Lung microvascular endothelial cell (primary cell): ENCODE measurements at places on chromosomes 3 and 15.

DNA sequence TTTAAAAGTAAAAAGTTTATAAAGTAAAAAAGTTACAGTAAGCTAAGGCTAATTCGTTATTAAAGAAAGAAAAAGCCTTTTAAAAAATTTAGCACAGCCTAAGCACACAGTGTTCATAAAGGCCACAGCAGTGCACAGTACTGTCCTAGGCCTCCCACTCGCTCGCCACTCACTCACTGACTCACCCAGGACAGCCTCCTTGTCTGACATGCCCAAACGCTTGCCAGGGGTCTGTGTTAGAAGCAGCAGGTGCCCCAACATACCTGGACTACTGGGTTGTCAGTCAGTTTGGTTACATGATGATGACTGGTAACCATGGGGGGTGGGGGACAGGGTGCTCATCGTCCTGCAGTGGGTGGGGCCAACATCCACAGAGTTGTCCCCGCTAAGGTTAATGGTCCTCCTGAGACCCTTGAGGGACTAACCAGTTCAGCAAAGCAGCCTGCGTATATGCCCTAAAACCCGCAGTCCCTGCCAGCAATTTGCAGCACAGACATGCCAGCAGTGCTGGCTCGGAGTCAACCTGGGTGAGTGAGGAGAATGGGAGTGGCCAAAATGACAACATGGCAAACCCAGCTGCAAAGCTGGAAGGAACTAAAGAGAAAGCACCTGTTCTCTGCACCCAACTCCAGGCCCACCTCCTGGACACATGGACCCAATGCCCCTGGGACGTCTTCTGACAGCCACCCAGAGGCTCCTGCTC lies 49.2 kb downstream of the CYFIP1 start:
- peak; percentile 11 for DNase-seq

- no peak for DNase-seq
Measured at GRCh38 chr3:38190481-38190881, 25.1 kb downstream of the OXSR1 start.

DNA sequence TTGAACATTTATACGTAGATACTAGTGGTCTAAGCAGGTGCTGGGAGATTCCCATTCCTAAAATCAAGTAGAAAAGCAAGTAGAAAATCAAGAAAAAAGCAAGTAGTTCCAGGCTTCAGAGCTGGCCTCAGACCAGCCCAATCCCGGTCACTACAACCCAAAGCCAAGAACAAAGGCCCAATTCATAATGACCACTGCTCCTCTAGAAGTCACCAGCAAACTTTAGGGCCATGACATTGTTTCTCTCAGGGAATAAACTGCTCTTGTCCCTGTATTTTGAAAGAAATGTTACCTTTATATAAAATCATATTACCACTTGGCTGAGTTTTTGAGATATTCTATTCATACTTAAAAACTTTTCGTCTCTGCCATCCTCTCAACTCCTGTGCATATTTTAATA lies 106.3 kb upstream of the IL12A start:
- no peak for DNase-seq

GRCh38 chr15:101242160-101242998 lies 9.5 kb downstream of the CHSY1 start:
- peak; percentile 50 for DNase-seq

GRCh38 chr15:58410353-58410752 lies 21.4 kb upstream of the LIPC start:
- peak; percentile 71 for DNase-seq

- no peak for DNase-seq
Measured at GRCh38 chr15:82551646-82552247, 11.5 kb upstream of the RPS17 start.

- peak; percentile 97 for DNase-seq
Measured at GRCh38 chr15:98853161-98853560, 154.4 kb downstream of the PGPEP1L start.

GRCh38 chr3:55189359-55189801 lies 261.5 kb upstream of the LRTM1 start:
- DNase-seq, result no peak

DNA sequence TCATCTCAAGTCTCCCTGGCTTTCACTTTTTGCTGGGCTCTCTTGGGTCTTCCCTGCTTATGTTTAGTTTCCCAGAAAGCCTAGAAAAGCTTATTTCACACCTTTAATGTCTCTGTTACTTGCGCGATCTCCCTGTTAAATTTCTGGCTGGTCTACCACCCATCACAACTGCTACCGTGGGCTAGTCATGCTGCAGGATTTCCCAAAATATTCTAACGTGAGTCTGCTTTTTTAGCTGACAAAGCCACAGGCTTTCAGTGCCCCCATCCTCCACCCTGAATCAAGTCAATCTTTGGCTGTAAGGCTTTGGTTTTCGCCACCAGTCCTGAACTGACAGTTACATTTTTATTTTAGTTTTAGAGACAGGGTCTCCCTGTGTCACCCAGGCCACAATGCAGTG lies 74.1 kb downstream of the SUMF1 start:
- no peak for DNase-seq

DNA sequence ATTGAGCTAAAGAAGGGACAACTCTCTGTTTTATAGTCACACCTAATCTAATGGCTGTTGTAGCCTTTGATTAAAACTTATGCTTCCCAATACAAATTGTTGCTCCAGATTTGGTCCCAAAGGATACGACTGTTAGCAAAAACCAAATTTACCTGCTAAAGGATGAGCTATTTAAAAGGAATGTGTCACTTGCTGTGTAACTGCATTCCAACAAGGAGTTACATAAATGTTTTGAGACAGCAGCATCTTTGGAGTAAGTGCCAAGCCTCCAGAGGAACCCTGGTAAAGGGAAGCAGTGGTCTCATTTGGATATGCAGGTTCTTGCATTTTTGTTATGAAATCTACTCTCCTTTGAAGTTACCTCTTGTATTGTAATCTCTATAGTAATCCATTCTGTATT lies 233.3 kb downstream of the THSD4 start:
- DNase-seq, result no peak

- peak; percentile 33 for DNase-seq
Measured at GRCh38 chr3:120198305-120198878, 86.6 kb downstream of the GPR156 start.

DNA sequence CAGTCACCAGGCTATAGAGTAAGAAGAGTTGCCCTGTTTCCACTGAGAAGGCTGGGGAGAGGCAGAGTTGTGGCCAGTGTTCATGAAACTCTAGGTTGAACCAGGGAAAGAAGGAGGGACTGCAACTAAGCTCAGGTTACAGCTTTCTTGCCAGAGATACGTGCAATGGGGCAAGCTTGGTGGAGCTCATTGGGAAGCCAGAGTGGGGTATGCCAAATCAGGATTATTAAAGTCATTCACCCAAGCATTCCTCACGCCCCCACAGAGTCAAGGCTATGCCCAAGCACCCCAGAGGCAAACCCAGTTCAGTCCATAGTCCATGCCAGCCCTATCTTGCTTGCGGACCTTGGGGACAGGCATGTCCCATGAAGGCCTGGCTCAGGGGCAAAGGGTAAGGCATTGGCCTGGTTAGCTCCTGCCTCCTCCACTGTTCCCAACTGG lies 17.6 kb downstream of the SLC6A20 start:
- DNase-seq, result no peak

DNA sequence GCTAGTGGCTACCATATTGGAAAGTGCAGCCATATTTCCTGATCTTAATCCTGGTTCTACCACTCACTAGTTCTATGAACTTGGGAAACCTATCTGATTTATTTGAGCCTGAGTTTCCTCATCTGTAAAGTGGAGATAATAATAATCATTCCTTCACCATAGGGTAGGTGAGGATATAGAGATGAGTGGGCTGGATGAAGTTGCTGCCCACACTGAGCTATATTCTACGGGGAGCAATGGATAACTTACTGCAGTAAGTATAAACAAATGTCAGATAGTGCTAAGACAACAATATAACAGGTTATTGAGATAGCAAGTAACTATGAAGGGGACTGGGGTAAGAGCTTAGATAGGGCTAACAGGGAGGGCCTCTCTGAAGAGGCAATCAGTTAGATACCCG lies 251.5 kb upstream of the ADAMTS9 start:
- no peak for DNase-seq

DNA sequence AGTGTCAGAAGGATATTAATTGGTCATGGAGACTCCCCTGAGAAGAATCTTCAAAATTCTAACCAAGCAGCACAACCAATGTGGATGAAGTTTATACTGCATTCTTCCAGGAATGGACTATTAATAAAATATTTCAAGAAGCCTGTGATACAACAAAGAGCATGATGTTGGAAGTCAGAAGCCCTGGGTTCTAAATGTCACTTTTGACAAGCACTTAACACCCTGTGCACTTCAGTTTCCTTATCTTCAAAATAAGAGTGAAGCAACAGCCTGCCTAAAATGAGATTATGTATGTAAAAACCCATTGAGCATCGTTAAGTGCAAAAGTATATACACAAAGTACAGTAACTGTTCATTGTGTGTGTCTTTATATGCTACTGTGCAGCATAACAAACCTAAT lies 369.4 kb downstream of the NTRK3 start:
- DNase-seq, result no peak

GRCh38 chr3:131323792-131324191 lies 57.8 kb upstream of the NUDT16 start:
- no peak for DNase-seq

- no peak for DNase-seq
Measured at GRCh38 chr15:89714775-89715174, 24.2 kb downstream of the WDR93 start.

GRCh38 chr3:13039213-13039896 lies 33.9 kb downstream of the IQSEC1 start:
- DNase-seq, result no peak

GRCh38 chr3:32336113-32336498 lies 55.5 kb upstream of the CMTM7 start:
- no peak for DNase-seq

DNA sequence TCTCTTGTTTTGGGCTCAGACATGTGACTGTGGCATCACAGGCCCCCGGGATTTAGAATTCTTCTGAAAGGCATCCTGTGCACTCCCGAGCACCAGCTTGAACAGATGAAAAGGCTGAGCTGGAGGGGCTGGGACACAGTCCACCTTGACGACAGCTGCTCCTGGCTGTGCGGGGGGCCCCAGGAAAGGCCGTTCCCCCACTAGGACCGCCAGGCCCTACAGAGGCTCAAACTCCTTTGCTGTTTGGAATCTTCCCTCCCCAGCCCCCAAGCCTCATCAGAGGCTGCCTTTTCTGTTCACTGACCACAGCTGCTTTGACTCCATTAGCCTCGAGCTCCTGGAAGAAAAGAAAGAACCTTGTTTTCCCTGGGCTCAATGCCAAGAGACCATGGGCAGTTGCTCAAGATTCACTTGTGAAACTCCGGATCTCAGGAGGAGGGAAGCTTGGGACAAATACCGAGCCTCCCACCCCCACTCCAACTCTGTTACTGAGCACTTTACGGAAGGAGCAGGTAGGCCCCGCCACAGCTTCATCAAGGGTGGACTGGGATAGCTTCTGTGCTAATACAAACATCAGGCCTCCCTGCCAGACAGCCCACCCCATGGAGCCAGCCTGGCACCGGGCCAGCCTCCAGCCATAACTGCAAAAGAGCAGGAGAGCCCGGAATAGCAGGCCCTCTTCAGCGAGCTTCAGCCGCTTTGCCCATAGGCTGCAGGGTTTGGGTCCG lies 15.7 kb downstream of the CIDEC start:
- DNase-seq, result no peak

DNA sequence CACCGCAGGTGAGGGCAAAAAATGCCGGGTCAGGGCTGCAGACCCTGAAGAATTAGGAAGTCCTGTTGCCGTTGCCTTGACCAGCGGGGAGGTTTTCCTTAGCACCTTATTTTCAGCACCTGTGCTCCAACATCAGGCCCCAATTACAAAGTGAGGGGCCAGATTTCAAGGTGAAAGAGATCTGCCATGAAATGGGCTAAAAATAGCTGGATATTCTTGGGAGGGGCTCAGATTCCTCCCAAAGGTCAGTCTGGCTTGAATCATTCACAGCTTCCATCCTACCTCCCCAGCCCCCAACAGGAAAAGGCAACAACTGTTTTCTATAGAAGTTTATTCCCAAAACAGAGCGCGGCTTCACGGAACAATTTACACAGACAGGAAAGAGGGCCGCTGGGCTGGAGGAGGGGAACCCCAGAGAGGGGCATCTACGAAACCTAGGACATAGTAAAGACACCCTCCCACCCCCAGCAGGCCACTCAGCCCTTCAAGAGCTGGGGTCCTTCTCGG lies 941 bp upstream of the SLC26A6 start:
- peak; percentile 34 for DNase-seq

DNA sequence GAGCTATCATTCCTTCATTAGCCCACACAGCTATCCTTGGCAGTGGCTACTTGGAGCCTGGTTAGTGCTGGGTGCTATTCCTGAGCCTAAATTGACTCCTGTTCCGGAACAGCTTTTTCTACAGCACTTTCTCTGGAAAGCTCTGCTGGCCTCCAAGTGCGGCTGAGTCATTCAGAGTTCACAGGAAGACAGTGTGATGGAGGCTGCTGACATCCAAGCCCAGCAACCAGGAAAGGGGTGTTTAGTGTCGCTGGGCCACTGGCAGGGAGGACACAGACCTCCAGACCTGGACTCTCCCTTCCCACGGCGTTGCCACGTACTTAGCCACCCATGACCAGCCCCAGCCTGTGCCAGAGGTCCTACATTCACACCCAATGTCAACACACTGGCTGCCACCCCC lies 28.7 kb downstream of the CACNA2D2 start:
- peak; percentile 37 for DNase-seq

DNA sequence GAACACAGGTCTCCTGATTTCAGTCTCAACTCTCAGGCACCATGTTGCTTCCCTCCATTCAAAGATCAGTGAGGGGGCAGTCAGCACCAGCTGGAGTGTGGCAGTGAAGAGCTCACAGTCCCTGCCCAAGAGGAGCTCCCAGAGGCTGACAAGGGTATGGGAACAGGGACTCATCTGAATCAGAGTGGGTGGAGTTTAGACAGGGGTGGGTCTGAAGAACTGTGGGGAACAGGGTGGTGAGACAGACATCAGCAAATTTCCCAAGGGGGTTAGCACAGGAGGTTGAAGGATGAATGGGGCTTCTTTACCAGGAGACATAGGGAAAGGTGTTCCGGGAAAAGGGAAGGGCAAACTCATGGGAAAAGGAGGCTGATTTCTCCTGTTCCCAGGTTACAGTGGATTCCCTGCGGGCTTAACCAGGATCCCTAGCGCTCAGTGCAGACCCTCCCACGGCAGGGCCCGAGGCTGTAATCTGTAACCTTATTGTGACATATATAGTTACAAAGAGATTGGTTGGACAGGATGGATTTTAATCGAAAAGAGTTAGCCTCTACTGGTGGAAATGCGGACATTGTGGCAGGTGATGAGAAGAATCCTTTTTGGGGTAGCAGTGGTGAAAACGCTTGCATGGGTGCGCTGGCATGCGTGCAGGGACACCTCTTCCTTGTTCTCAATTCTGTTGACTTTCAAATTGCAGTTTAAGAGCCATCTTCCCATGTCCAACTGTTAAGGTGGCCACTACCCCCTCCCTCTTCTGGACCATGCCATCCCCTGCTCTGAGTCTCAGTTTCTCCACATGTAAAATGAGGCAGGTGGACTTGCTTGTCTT lies 160.3 kb downstream of the SMAD6 start:
- DNase-seq, result no peak

DNA sequence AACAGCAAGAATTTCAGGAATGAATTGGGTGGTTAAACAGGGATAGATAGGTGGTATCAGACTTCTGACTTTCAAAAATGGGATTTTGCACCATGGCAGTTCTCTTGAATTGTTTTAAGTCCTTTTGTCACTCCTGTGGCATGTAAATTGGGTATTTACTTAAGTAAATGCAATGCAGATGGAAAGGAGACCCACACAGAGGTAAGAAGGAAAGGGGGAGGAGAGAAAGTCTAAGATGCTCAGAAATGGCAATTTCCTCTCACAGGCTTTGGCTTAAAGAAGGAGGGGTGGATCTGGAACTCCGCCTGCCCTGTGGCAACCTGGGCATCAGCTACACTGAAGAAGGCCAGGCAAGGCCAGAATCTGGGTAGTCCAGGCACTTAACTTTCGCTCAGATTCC lies 197.1 kb upstream of the UBE2E1 start:
- no peak for DNase-seq

GRCh38 chr3:76043746-76044145 lies 258.4 kb upstream of the ZNF717 start:
- no peak for DNase-seq
